Brain (organoid and tissue), 16 donors: ENCODE measurements at places on chromosomes 5 and 9. TPM values are rescaled to one million over a fixed set of nuclear protein-coding genes. Genes with fewer than 3 reads are reported as not detected.

KIF12 gene
- polyA plus RNA-seq = not detected

CCDC192 gene
- not detected for polyA plus RNA-seq

FOXD4L4 gene
- polyA plus RNA-seq = not detected

ASPN gene
- 0.14 TPM for polyA plus RNA-seq

GABBR2 gene
- 14.3 TPM for polyA plus RNA-seq

MELK gene
- 35.0 TPM for polyA plus RNA-seq

GABRA6 gene
- not detected for polyA plus RNA-seq
